ENCODE measurements at places on chromosomes 7 and 10.

GRCh38 chr7:11950281-11950680 is 118.3 kb upstream of the THSD7A start:
- no peak for DNase-seq

- DNase-seq: no peak
Observed at GRCh38 chr7:36082910-36083309, 70.1 kb upstream of the EEPD1 start.

- DNase-seq: no peak
Observed at GRCh38 chr7:73646785-73647724, 20.6 kb upstream of the VPS37D start.

- DNase-seq: no peak
Observed at GRCh38 chr7:66503551-66504031, 125.1 kb upstream of the KCTD7 start.

DNA sequence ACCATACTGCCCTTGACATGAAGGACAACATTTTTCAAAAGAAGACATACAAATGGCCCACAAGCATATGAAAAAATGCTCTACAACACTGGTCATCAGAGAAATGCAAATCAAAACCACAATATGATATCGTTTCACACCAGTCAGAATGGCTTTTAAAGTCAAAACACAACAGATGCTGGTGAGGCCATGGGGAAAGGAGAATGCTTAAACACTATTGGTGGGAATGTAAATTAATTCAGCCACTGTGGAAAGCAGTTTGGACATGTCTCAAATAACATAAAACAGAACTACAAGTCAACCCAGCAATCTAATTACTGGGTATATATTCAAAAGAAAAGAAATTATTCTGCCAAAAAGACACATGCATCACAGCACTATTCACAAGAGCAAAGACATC is 4.2 kb upstream of the NT5C3A start:
- DNase-seq: no peak

All from fibroblast of gingiva (primary cell).